CD4-positive, alpha-beta T cell treated with Interleukin-2 at 100 ng/mL for 4 hours (primary cell): ENCODE measurements at places on chromosomes 2 and 18.

DNA sequence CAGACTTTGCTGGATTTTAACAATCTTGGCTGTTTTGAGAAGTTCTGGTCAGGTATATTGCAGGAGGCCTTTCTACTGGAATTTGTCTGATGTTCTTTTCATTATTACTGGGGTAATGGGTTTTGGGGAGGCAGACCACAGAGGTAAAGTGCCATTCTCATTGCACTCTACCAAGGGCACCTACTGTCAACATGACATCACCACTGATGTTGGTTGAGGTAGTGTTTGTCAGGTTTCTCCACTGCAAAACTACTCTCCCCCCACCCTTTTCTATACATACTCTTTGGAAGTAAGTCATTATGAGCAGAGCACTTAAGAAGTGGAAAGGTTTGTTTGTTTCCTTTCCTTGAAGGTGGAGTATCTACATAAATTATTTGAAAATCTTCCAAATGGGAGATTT lies 27.0 kb downstream of the PRKD3 start:
- DNase-seq, result no peak

DNA sequence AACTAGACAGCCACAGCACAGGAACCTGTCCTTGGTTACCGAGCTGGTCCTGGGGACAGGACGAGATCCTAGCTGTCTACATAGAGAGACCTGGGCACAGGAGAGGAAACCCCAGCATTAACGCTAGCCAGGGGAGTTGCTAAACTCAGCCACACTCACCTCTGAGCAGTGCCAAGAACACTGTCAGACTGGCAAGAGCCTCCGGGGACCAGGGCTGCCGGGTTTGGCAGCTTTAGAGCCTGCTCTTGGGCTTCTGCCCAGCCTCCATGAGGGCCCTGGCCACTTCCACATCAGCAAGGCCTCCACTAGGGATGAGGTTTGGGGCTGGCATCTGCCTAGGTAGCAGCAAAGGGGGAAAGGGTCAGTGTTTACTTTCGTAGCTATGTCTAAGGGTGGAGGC lies 6.7 kb downstream of the TMBIM1 start:
- no peak for DNase-seq

DNA sequence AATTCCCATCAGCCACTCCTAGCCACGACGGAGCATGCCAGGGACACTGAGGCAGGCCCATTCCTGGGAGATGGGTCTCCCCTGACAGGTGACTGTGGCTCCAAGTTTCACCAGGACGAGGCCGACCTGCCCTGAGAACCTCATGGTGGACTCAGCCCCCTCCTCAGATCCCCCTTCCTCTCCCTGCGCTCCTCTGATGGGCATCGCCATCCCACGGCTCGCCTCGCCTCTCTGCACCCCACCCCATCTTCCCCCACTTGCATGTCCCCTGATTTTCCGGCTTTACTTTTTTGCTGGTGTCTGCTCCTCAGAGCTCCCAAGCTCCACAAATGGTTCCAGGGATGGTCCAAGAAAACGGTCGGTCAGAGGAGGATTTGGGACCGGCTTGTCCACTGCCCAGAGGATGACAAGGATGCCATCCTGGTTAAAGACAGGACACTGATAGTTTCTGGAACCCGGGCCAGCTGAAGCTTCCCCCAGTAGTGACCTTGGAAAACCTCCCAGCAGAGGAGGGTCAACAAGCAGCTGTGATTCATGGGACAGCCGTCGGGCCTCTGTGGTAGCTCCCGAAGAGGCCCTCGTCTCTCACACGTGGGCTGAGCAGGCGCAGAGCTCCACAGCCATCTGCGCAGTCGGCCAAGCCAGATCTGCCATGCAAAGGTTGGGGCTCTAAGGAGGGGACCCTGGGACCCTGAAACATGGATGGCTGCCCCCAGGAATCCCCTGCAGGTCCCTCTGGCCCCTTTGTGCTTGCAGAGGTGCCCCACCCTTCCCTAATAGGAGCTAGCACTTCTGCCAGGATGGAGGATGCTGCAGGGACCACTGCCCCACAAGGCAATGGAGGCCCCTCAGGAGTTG lies 87.8 kb upstream of the SLC66A3 start:
- no peak for DNase-seq

DNA sequence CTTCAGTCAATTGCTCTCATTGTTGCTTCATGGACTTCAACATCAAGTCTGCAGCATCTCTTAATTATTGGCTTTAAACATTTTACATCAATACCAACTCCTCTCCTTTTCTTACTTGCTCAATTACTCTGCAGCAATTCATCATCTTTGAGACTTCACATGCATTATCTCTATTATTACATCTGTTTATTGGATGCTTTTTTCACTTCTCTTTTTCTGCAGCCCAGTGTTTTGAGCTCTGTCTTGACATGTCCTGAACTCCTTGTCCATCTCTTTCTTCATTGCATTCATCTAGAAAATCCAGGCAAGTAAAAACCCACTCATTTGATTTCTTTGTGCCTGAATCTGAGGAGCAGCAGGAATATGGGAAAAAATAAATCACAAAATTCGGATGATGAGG lies 647.9 kb downstream of the PLCL1 start:
- DNase-seq, result no peak

- DNase-seq, result no peak
These were observed 47.6 kb upstream of the FAHD2A start for GRCh38 chr2:95354925-95355324.

DNA sequence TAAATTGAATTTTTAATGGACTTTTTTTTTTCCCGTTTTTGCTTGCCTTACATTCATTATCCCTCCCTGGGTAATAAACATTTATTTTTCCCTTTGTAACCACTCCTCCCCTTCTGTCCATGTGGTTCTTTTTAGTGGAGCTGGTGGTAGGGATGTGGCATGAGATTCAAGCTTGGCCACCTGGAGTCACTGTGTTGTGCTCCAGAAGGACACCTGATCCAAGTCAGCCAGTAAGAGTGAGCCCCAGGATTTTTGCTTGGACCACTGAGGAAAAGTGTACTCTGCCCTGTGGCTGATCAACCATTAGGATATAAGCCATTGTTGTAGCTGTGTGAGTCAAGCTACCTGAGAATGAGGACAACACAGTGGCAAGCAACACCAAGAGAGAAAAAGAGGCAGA lies 11.1 kb upstream of the ACTR3 start:
- DNase-seq, result no peak

DNA sequence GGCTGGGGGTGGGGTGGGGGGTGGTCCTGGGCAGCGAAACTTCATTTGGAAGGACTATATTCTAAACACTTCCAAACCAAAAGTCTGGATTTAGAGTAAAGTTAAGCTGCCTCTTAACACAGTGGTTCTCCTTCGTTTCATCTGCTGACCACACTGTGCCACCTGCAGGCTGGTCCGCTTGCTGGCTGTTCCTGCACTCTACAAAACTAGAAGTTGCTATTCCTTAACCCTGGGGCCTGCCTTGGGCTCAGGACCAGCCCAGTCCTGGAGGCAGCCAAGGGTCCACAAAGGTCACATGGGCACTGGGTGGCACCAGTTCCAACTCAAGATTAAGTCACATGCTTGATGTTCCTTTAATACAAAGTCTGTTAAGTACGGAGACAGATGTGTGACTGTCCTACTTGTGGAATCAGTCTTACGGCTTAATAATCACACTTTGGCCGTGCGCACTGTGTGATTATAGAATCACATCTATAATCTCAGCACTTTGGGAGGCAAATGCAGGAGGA lies 195.4 kb downstream of the FAM210A start:
- DNase-seq, result no peak

GRCh38 chr18:42341423-42341822 lies 386.4 kb downstream of the PIK3C3 start:
- no peak for DNase-seq

- DNase-seq, result peak; percentile 19
These were observed 52.2 kb downstream of the NCOA1 start for GRCh38 chr2:24543252-24543651.

DNA sequence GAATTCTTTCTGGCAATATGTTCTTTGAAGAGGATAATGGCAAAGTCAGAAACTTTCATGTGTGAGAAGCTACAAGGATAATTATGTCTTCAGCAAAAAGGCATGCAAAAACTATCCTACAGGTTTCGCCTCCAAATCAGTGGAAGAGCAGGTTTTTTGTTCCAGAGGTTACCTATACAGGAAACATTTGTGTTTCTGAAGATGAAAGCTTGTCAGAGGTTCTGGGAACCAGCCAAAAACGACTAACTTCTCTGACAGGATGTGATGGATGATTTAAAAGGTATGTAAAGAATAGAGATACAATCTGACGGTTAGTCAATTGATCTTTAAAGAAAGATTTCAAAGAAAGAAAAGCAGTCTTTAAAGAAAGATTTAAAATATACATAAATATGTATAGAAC lies 37.6 kb downstream of the RND3 start:
- no peak for DNase-seq

- DNase-seq, result no peak
These were observed 31.5 kb upstream of the TANC1 start for GRCh38 chr2:158936978-158937377.

DNA sequence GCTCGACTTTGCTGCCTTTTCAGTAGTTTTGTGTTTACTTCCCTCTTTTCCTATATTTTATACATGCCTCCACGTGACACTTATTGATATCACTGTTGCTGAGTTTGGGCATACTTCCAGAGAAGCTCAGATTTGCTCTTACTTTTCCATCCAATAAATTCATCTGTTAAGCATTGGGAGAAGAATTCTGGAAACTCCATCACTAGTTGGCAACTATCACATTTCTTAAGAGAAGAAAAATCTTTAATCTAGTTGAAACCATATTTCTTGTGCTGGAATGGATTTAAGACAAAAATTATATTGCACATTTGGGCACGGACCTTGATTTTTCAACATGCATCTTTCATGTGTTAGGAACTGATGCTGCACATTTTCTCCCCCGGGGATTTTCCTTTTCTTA lies 52.6 kb upstream of the CPO start:
- no peak for DNase-seq

GRCh38 chr2:25887624-25888242 lies 9.4 kb upstream of the ASXL2 start:
- no peak for DNase-seq

DNA sequence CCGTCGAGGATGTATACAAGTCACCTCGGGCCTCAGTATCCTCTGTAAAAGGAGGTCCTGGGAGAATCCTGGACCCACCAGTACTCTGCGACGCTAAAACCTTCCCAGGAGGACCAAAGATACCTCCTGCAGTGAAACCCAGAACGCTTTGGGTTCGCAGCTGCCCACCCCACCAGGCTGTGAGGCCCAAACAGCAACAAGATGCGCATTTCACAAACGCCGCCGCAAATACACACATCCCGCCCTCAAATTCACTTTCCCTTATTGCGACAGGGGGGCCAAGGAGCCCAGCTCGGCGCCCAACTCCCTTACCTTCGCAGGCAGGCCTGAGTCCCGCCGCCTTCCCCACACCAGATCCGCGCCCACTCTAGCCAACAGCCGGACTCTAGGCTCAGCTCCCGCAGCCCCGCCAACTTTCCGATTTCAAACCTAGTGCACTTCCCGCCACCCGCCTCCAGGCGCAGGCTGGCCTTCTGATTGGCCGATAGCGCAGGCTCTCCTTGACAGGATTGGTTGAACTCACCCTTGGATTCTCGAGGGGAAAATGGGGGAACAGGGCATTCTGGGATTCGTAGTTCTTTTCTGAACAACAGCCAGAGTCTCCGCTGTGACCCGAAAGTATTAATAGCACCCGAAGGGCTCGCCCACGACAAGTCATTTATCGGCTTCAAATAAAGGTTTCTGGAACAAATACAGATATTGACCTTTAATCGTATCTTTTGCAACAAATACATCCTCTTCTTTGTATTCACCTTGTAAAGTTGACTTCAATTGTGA lies at the start of gene SPC25:
SPC25 (minus strand) TSS at position 425 of the 777 bp plus-strand sequence. CDS start 911 bp downstream, outside the sequence.
- peak; percentile 93 for DNase-seq

DNA sequence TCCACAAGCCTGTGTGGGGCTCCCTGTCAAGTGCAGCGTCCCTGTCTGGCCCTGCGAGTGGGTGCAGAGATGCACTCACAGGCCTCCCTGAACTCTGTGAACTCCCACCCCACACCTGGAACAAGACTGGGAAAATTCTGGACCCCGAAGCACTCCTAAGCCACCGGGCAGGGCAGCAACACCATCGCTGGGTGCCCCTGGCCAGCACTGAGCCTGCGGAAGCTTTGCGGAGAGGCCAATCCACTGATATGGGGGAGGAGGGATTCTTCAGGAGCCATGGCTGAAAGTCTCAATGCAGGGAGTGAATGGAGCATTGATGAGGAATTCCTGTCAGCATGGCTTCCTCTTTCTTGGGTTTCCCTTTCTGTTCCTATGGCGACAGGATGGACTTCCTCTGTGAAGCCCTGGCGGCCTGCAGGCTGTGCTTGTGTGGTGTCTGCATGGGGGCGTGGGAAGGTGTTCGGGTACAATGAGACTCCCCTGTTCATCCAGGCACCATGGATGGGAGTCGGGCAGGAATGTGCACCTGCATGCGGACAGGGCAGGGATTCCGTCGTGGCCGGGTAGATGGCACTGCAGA lies 15.1 kb downstream of the TRIB2 start:
- no peak for DNase-seq

DNA sequence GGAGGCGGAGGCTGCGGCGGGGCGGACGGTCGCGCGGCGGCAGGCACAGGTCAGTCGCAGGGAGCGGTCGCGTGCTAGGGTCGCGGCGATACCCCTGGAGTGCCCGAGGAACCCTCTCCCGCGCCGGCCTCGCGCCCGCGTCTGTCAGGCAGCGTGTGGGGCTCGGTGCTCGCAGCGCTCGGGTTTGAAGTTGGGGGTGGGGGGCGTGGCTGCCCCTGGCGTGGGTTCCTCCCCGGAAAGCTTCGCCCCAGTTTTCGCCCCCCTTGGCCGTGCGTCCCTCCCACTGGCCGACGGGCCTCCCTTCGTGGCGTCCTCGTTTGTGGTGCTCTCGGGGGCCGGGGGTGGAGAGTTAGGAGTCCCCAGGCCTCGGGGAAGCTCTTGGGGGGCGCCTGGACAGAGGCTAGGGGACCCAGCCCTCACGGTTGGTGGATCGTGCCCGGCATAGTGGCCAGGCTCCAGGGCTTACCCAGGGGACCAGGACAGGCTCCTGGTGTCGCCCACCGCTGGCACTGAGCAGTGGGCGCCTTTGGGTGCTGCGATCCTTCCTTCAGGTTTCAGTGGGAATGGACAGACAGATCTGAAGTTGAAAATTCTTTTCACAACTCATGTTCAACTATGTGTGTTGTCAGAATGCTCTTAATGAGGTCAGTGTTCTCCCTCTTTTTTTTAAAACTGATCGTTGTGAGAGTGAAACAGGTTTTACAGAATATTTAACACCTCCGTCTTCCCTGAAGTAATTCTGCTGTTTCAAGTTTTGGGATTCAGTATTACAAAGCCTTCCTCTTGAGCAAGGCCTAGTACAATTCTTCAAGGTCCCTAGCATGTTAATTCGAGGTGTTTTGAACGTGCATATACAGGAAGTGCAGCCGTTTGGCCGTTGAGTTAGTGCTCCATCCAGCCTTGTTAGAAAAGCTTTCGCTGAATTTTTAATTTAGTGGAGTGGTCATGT lies 604 bp downstream of the RALBP1 start:
- no peak for DNase-seq

- peak; percentile 1 for DNase-seq
These were observed 105.6 kb downstream of the PRPF40A start for GRCh38 chr2:152611458-152612231.
